Smooth muscle cell of trachea (primary cell): ENCODE measurements at places on chromosomes 4 and X. TPM values are rescaled to one million over a fixed set of nuclear protein-coding genes. Genes with fewer than 3 reads are reported as not detected.

The PDE5A gene
- 276 and 402 TPM in 2 replicates for total RNA-seq

The PDCL2 gene
- total RNA-seq = not detected in 2 replicates

The MID2 gene
- 4.3 and 4.8 TPM in 2 replicates for total RNA-seq

The TRIM75 gene
- not detected in 2 replicates for total RNA-seq
